ENCODE measurements at places on chromosomes 1 and 21.
A peak's percentile ranks its signal among the peaks of the same experiment; 100 is the strongest.

DNA sequence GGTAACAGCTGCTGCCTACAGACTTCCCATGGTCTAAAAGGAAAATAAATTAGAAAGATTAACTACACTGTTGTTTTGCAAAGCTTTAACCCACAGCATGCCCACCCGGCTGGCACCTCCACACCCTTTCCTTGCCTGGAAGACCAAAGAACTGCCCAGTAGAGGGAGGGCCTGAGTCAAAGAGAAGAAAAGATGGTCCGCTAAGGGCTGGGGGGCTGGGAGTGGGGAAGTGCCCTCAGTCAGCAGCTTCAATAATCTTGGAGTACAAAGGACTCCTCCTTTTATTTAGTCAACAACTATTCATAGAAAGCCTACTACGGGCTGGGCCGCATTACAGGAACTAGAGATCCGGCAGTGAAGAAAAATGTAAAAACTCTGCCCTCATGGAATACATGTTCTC lies 40.6 kb downstream of the ERI3 start:
- no peak for DNase-seq

DNA sequence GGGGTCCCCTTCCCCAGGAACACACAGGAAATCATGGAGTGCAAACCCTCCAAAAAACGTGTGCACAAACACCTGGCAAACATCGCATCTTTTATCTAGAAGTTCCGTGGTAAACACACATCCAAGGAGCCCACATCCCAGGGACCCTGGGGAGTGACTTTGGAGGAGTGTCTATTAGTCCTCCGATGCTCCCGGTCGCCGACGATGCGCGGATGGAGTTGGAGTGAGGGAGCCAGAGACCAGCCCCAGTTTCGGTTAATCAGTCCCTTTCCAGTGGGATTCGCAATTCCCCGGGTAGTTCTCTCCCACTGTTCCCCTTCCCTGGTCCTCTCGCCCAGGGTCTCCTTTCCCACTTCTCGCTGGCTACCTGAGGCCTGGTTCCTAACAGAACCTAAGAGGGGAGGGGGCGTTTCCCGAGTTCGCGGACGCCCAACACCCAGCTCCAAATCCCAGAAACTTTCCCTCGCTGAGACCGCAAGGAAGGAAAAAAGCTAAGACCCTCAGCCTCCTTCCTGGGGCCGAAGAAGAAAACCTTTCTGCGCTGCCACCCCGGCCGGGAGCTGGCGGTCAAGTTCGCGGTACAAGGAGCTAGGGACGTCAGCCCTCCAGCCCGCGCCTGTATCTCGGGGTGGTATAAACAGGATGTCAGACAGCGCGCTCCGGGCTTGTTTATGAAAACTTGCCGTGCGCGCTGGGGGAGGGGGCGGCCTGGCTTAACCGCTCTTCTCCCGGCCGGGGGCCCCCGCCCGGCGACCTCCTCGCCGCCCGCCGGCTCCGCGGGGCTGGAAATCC lies 787 bp downstream of the JAK1 start:
- peak; percentile 61 for DNase-seq

- no peak for DNase-seq
These were observed 35.1 kb downstream of the LHX4 start for GRCh38 chr1:180265201-180265600.

DNA sequence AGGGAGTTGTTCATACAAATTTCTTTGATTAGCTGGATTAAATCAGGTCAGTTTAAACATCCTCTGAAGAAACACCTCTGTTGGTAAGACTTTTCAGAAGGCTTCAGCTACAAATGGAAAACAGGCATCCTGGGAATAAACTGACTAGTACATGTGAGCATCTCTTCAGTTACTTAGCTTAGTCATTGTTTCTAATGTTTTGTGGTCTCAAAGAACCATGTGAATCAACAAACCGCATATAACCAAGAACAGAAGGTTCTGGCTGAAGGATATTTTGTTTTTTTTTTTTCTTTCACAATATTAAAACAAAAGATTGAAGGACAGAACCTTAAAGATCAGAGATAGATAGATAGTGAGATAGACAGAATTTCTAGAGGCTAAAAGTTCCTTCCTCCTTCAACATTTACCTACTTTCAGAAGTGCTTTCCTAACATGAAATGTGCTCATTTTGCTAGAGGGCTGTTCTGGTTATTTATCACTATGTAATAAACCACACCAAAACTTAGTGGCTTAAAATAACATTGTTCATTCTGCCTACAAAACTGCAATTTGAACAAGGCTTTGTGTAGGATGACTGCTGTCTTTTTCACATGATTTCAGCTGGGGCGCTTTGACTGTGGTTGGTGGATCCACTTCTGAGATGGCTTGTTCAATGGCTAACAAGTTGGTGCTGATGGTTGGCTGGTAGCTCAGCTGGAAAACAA lies 119.8 kb upstream of the PTGFR start:
- no peak for DNase-seq

DNA sequence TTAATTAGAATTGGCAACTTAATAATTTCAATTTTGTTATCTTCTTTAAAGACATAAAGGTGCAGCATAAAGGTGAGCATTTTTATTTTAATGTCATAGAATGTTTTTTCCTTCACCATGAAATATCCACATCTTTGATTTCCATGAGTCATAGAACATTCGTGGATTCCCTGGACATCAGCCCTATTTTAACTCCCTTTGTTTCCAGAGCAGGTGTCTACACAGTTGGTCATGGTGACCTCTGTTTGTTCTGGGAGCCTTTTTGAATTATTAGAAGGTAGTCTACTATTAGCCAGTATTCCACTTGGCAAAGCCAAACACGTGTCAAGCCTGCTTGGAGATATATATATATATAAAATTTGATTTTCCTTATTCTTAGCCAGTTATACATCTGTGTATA lies 572.9 kb downstream of the LTN1 start:
- no peak for DNase-seq

DNA sequence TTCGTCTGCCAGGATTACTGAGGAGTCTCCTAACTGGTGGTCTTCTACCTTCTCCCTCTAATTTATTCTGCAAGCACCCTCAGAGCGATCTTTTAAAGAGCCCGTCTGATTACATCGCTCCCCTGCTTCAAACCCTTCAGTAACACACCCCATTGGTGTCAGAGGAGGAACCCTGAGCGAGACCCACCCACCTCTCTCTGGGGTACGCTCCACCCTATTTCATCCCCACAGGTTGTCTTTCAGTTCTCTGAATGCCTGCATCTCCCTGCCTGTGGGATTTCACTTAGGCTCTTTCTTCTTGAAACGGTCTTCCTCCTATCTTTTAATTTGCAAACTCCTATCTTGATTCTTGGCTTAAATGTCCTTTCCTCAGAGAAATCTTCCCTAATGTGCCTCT lies 39.4 kb downstream of the C1orf21 start:
- no peak for DNase-seq

GRCh38 chr21:37670883-37671282 lies 245.4 kb downstream of the KCNJ6 start:
- no peak for DNase-seq

DNA sequence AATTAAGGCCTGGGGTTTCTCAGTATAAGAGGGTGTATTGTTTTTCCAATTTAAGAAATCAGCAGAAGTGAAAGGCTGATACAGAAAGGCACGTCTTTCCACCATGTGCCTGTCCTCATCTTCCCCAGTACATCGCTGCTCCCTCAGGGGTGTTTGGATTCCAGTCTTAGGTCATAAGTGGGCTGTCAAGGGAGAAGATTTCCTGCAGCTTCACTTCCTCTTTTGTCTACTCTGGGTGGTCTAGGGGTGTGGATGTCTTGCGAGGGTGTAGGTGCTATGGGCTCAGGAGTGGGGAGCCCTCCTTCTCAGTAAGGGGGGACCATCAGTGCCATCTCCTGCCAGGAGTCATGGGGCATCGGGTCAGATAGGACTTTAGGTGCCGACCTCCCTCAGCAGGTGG lies 999.8 kb upstream of the NCAM2 start:
- no peak for DNase-seq
